SK-N-MC (cell line): ENCODE measurements at places on chromosomes 7 and 10.

- DNase-seq = no peak
Measured at GRCh38 chr10:101785801-101786200, 2.6 kb upstream of the NPM3 start.

DNA sequence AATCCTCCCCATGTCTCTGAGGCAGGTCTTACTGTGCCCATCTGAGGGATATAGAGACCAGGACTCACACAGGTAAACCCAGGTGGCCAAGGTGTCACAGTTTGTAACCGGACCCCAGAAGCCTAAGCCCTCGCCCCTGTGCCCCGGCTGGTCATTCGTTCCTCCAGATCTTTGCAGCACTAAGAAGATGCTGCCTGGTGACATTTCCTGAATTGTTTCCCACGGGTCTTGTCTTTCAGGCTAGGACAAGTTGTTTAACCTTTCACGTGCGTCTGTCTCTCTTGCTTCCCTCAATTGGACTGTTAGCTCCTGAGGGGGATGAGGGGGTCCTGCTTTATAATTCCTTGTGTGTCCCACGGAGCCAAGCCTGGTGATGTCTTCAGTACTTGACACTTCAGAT, 158.0 kb downstream of the KCNMA1 start:
- no peak for DNase-seq

DNA sequence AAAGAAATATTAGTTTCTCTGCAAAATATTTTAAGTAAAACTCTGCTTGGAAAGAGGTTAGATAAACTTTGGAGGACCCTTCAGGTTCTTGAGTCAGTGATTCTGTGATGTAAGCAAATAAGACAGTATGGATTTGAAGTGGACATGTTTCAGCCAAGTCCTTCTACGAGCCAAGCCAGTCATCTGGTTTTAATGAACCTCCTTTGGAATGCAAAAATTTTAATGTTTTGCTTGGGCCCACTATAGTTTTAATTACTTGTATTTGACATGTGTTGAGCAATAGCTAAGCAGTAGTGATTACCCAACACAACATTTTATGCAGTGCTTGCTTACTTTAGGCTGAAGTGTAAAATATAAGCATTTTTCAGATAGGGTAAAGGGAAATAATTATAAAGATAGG, 296.3 kb upstream of the SEMA3D start:
- DNase-seq = peak; percentile 55

GRCh38 chr10:116278846-116279245, 5.8 kb upstream of the GFRA1 start:
- DNase-seq = no peak

DNA sequence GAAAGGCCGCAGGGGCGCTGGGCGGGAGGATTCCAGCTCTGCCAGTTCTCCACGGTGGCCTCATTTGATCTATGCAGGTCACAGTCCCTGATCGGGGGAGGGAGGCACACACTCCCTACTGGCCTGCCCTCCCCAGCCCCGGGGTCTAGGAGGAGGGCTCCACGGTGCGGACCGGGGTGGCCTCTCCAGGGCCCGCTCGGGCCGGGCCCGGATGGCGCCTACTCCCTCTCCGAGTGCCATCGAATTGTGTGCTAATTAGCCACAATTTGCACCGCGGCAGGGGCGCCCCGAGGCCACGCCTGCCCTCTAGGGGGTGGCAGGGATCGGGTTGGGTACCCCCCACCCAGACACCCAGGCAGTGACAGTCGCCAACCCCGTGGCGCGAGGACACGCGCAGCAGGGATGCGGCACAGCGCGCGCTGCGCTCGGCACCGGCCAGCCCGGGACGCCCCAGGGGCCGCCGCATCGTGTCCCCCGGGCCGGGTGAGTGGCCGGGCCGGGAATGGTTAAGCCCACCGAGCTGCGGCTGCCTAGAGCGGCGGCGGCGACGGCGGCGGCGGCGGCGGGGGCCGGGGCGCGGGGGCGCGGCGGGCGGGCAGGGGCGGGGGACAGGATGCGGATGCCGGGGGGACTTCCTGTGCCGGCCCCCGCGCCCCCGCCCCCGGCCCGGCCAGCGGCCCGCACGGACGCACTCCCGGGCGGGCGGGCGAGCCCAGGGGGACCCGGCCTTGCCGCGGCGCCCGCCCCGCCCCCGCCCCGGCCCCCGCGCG, at the start of gene ZNF853:
TSS of gene ZNF853 (plus strand) at position 658 of the 770 bp plus-strand sequence. CDS start 565 bp downstream, outside the sequence.
- DNase-seq = no peak

DNA sequence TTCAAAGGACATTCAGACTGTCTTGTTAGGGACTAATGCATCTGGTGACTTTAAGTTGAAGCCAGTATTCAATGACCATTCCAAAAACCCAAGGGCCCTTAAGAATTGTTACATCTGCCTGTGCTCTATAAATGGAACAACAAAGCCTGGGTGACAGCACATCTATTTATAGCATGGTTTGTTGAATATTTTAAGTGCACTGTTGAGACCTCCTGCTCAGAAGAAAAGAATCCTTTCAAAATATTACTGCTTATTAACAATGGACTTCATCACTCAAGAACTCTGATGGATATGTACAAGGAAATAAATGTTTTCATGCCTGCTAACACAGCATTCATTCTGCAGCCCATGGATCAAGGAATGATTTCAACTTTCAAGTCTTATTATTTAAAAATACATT, 33.1 kb upstream of the CYP26C1 start:
- no peak for DNase-seq

DNA sequence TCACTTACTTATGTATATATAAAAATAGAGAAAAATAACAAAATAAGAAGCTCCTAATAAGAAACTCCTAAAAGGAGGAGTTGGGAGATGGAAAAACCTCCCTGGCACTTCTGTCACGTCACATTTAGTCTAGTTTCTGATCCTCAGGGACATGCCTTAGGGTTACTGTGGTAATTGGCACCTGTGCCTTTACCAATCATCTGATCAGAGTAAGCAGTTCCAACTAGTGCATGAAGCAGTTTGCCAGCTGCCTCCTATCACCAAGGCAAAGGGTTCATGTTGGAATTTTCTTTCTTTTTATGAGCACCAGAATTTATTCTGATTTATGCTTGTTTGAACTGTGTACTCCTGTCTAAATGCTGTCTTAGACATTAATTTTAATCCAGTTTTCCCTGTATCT, 49.9 kb downstream of the ARL4A start:
- DNase-seq = no peak

DNA sequence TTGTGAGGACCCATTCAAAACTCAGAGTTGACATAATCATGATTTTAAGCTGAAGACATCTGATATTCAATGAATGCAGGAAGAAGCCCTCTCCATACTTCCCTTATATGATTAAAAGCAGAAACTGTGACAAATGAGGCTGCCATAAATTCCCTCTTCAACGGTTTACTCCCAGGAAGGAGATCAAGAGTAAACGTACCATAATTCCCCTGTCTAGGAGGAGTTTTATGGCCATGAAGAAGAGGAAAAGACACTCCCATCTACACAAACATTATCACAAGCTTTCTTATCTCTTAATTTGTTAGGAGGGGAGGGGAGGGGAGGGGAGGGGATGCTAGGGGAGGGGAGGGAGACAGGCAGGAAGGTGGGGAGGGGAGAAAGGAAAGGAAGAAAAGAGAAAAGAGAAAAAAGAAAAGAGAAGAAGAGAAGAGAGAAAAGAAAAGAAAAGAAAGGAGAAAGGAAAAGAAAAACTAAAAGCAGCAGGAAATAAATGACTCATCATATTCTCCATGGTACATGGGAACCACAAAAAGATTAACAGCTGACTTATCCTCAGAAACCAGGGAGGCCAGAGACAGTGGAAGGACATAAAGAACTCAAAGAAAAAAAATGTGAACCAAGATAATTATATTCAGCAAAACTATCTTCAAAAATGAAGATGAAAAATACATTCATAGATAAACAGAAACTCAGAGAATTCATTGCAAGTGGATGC, 121.6 kb downstream of the ALOX5 start:
- no peak for DNase-seq

- DNase-seq = no peak
Measured at GRCh38 chr7:50863053-50863452, 80.4 kb upstream of the GRB10 start.

GRCh38 chr10:59748834-59749233, 4.4 kb downstream of the MRLN start:
- no peak for DNase-seq

- DNase-seq = no peak
Measured at GRCh38 chr10:9911488-9911887, 1106.2 kb upstream of the CELF2 start.

GRCh38 chr7:6399351-6399750, 48.4 kb downstream of the DAGLB start:
- no peak for DNase-seq

DNA sequence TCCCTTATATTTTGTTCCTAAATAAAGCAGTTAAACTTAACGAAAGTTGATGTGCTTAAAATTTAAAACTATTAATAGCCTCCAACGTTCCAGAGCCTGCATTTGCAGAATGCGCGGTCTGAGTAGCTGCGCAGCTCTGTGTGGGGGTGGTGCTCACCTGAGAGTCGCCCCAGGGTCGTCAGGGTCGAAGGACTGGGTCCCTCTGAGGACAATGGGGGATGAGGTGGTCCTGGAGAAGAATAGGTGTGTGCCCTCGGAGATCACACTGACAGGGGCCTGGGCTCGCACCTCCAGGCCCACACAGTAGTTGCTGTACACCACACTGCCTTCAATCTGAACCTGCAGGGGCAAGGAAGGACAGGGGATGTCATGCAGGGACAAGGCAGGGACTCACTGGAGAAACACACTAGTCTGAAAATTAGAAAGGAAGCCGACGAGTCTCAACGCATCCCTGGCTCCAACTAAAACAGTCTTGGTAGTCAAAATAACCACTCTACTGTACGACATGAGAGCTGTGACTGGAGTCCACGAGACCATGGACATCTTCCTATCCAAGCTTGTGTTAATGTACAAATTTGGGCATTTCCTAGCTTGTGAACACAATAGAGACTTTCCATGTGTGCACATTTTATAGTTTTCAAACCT, 54.4 kb downstream of the PKD1L1 start:
- no peak for DNase-seq

DNA sequence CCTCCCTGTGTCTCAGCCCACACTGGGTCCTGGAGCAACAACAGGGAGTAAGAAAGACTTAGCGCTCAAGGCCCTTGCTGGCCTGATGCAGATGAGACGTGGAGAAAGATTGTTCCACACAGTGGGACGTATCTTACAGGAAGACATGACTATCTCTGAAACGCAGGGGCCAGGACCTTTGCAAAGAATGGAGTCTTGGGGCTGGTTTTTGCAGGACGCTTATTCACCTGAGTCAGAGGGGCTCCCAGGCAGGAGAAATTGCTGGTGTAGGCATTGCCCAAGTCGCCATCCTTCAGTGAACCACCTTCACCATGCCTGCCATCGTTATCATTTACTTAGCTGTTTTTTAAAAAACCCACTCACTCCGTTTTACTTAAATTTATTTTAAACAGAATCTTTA, 11.8 kb upstream of the GDF10 start:
- DNase-seq = no peak

DNA sequence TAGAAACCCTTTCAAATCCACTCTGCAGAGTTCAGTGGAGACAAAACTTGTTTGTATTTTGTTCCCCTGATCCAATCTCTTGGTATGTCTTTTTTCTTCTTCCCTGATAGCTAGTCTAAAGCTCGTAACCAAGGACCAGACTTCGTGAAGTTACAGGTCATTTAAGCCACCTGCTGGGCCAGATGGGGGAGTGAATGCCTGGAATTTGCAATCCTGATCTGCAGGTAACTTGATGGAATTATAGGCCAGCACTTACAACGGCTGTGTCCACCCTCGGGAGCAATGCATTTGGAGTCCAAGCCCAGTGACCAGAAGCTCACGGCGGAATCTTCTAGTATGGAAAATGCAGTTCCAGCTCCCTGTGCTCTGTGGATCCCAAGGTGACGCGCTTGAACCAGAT, 566.9 kb downstream of the TCERG1L start:
- DNase-seq = no peak

GRCh38 chr10:48655411-48656240, 29.0 kb upstream of the WDFY4 start:
- no peak for DNase-seq

DNA sequence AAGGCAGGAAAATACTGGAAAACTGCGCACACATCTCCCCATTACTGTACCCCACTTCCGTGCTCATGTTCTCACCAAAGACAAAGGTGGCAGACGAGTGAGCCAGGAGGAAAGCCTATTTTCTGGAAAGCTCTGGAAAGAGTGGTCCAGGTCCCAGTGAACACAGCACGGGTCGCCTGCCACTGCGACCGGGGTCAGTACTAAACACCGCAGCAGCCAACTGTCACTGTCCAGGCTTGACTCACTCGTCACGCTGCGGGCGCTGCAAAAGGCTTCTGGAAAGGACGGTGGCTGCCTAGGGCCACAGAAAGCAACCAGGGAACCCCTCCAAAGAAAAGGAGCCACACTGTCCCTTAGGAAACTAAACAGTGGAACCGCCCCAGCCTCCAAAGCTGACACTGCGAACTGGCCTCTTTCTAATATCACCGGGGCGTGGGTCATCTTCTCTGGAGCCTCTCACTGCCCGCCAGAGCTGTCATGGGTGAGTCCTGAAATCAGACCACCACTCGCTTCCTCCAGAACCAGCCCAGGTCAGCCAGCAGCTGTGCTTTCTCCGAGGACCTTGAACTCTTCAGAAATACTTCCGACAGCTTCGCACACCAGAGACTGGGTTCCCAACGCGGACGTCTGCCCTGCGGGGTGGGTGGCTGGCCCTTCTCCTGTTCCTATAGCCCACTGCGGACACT, 4.0 kb downstream of the RADIL start:
- no peak for DNase-seq
